ENCODE measurements at places on chromosomes 13 and 19.

- no peak for DNase-seq
These were observed 28.7 kb downstream of the DHX34 start for GRCh38 chr19:47377801-47378200.

- no peak for DNase-seq
These were observed 7.0 kb downstream of the CLASRP start for GRCh38 chr19:45045671-45046353.

- DNase-seq = no peak
These were observed 40.3 kb downstream of the RASL11A start for GRCh38 chr13:27310946-27311345.

DNA sequence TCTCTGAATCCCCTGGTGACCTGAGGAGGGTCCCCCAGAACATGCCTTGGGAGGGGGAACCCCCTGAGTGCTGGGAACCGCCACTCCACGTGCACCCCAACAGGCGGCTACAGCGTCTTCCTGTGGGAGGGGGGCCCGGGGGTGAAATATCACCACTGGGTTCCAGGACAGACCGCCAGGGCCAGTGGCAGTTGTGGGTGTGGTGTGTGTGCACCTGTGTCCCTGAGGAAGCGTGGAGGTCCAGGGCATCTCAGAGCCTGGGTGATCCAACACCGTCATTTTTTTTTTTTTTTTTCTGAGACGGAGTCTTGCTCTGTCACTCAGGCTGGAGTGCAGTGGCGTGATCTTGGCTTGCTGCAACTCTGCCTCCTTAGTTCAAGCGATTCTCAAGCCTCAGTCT lies 4.2 kb downstream of the ADGRE5 start:
- no peak for DNase-seq

GRCh38 chr19:362154-362553 lies 17.6 kb upstream of the MIER2 start:
- DNase-seq = no peak

DNA sequence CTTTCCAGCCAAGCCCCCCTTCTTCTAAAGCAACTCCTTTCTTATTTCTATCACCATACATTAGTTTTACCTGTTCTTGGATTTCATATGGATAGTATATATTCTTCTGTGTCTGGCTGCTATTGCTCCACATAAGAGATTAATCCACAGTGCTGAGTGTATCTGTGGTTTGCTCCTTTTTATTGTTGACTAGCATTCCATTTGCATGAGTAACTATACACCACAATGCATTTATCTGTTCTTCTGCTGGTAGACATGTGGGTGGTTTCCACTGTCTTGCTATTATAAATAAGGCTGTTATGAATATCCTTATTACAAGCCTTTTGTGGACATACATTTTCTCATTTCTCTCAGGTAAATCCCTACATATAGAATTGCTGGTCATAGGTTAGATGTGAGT lies 138.2 kb downstream of the SLC7A1 start:
- DNase-seq = no peak

DNA sequence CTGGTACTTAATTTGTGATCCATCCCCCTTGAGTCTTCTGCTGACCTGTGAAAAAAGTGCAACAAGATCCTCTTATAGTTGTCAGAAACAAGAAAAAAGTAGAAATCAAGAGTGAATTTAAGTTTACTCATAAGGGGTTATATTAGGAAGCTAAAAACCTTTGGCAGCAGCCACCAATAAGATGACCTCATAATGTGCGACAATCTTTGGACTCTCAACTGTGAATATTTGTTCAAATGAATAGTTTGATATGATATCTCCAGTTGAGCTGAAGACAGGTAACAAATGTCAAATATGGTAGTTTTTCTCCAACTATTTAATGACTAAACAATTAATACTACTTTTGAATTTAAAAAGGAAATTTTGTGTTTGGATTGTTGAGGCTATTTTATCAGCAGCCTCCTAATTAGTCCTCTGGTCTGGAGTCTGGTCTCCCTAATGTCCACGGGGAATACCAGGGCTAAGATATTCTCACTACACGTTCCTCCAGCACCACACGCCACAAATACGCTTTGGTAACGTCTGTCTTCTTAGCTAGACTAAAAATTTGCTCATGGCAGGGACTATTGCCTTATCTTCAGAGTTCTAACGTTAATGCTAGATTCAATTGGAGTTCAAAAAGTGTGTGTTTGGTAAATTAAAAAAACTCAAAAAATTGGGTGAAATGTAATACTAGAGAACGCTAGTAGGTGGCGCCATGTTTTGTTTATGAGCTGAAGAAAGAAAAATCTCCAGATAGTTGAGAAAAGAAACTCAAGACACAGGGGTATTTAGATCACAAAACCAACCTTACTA lies 51.0 kb upstream of the PDX1 start:
- DNase-seq = no peak

DNA sequence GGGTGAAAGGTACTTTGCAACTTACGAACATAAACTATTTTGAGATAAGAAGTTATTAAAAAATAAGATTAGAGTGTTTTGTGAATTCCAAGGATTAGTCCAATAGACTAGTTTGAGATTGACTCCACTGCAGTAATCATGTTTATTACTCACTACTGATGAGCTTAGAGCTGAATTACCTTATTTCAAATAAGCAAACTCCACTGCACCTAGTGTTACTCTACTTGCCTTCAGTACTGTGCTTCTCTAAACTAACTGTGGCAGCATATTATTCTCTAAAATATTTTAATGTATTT lies 111.7 kb downstream of the MIPEP start:
- DNase-seq = no peak

GRCh38 chr19:29118389-29118788 lies 94.6 kb downstream of the UQCRFS1 start:
- no peak for DNase-seq

DNA sequence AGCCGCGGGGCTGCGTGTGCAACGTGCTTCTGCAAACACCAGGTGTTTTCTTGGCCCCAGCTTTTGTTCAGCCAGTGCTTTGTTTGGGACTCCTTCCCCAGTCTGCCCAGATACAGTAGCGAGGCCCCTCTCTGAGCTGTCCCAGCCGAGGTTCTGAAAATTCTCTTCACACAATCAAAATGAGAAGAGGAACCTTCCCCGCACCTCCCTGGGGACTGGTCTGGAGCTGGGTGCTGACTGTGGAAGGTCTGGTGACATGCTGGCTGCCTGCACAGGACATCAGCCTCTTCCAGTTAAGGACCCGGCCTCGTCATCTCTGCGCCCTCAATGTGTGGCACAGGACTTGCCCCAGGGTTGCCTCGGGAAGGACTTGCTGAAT lies 4.2 kb downstream of the ATP4A start:
- no peak for DNase-seq

DNA sequence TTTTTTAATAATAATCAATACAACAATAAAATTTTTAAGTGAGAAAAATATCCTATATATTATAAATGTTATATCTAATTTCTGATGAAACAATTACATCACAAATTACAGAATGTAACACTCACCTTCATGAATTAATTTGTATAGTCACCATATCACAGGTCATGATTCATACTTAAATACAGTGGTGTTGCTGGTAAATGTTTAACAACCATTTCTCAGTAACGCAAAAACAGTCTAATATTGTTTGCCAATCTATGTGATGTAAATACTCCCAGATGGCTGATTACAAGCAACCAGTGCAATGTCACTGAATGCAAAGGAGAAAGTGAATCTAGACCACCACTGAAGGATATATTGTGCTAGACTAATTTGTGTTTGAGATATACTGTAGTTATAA lies 97.5 kb downstream of the DIAPH3 start:
- no peak for DNase-seq

DNA sequence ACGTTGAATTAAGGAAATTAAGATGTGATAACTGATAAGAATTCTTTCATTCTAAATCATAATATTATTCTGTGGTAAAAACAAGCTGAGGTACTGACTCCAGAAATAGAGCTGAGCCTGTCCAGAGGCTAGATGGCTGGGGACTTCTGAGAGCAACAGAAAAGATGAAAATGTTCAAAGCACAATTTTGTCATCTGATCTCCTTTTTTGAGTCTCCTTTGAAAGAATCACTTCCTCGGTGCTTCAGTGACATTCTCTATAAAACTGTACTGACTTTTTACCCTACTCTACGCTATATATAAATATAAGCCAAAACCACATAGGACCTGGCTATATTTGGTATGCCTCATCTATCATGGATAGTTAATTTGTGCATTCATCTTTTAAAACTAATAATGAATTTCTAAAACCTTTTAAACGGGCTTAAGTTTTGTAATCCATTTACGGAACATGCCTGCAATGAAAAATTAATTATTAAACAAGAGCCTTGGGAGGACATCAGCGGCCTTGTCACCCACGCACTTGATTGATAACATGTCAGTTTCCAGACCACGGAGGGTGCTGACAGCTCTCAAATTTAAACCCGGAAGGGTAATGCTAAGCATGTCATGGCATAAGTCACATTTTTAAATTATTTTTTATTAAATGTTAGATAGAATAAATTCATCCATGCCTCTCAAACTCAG lies 235.5 kb downstream of the PCDH9 start:
- no peak for DNase-seq

DNA sequence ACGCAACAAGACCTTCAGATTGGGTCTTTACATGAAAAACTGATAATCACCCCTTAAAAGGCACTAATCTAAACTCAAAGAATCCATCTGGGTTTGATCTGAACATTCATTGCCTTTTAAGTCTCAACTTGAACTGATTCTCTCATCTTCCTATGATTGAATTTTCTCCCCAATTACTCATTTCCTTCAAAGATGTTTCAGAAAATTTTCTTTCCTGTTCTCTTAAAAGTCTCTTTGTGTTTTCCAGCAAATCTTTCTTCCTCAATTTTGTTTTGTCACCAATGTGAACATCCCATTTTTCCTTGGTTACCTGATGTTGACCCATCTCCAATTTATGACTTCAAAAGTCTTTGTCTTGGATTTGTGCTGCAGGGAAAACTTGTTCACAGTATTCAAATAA lies 234.3 kb downstream of the DACH1 start:
- no peak for DNase-seq

DNA sequence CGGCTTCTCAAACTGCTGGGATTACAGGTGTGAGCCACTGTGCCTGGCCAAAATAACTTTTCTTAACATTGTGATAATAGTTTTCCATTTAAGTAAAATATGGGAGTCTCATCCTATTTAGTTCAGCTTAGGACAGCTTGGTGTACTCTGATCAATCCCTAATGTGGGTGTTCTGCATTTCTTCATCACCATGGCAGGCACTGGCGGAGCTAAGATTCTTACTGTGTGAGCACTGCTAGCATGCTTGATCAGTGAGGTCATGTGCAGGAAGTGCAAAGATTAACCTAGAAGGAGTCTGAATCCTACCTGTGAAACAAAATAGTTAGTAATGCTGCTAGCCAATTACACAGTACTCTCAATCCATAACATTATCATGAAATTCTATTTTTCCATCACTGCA lies 1684.2 kb upstream of the SLC10A2 start:
- DNase-seq = no peak

DNA sequence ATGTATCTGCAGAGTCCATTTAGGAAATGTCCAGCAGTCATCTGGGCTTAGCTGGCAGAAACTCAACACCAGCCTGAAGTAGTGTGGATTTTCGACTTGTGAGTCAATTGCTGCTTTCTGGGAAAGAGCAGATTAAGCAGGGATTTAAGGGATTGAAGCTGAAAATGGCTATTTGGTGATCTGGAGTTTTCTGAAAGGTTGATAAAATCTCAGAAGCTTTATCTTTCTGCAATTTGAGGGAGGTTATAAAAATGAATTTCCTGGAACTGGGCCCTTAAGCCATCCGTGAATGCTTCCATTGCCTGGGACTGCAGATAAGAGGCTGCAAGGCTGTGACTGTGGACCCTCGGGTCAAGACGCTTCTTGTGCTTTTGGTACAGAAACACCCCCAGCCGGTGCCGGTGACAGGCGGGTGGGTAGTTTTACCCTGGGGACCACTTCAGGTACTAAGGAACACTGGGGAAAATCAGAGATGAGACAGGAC lies 61.5 kb downstream of the COL4A1 start:
- no peak for DNase-seq

Measured in activated CD8-positive, alpha-beta memory T cell treated with anti-CD3 and anti-CD28 coated beads for 1 hour (primary cell).